ENCODE measurements at places on chromosomes 11 and 22.

DNA sequence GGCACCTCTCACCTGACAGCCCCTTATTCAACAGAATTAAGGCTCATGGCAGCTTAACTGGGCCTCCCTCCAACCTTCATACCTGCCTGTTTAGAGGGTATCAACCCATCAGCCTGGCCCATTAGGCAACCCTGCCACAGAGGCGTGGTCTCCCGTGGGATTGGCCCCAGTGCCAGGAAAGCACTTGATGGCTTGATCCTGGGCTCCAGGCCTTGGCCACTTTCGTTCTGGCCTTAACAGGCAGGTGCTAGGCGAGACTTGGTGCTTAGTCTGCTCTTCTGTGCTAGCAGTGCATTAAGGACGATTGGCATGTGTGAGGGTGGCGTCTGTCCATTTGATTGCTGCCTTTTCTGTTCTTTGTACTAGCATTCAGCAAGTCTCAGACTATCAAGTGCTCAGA lies 75.2 kb downstream of the CABIN1 start:
- no peak for DNase-seq

DNA sequence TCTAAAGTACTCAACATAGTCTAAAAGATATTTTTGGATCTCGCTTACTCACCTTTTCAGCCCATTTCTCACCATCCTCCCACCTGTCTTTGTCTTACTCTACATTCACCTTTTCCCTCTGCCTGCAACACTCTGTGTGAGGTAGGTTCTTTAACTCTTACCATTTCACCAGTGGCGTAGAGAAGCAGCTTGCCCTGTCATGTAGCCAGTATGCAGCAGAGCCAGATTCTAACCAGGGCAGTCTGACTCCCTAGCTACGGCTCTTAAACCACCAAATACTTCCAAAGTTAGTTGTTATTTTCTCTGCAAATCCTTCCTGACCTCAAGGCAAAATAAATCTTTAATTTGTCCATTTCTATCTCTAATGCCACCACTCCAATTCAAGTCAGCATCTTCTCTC lies 7.5 kb downstream of the ALG8 start:
- no peak for DNase-seq

- DNase-seq: no peak
Measured at GRCh38 chr11:2149460-2149859, 10.3 kb upstream of the IGF2 start.

GRCh38 chr11:19352072-19352770 lies 111.5 kb upstream of the E2F8 start:
- DNase-seq: no peak

GRCh38 chr22:24536089-24536488 lies 18.8 kb downstream of the GUCD1 start:
- DNase-seq: no peak

DNA sequence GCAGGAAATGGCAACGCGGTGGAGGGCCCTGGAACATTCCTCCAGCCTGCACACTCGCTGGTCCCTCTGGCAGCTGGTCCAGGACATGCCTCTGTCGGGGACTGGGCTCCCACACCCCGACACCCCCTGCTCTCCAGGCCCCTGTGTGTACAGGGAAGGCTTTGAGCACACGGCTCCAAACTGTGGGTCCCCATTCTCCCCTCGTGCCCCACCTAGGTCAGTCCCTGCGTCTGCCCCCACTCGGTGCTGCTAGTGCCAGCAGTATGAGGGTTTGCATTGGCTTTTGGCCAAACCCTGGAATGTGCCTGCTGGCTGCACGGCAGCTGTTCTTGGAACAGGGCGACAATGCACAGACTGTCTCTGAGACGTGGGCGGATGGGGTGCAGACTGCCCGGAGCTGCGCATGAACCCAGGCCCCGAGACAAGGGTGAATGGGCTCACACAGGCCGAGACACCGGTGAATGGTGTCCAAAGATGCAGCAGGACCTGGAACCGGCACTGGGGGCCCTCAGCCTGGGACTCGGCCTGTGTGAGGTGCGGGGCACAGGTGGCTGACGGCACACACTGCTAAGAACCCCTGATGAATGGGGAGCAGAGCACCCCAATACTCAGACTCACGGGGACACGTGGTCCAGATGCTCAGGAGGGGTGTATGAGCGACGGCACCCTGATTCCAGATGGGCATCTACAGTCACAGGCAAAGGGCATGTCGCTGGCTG lies 7.5 kb upstream of the SYT8 start:
- DNase-seq: no peak

GRCh38 chr11:69008737-69009440 lies 4.2 kb downstream of the MRGPRF start:
- DNase-seq: no peak

- DNase-seq: no peak
Measured at GRCh38 chr11:28461338-28461737, 353.1 kb downstream of the METTL15 start.

- no peak for DNase-seq
Measured at GRCh38 chr11:78189851-78190250, 1.1 kb downstream of the USP35 start.

DNA sequence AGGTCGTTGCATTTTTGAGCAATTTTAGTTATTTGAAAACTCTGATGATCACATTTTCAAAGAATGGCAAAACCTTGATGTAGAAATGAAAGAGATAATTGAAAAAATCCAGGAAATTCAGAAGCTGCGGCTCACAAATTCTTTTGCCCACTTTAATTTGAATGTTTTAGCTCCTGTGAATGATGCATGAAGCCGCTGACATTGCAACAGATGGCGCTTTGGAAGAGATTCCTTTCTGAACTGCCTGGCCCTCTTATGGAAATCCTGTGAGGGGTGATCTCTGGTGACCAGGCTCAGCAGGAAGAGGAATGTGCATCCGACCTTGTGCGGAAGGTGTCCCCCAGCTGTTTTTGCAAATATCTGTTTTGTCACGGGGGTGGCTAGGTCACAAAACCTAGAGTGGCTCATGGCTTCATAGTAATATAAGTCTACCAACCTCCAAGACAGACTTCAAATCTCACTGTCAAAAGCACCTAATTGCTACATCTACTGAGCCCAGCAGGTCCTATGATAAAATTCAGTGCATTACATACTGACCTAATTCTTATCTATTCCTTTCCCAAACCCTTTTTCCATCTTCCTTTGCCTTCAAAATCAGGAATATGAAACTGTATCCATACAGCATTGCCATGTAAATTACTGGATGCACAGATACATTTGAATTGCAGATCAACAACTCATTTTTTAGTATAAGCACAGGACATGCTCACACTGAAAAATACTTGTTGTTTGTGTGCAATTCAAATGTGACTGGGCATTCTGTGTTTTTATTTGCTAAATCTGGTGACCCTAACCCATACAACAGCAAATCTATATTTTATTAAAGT lies 412.7 kb downstream of the ETS1 start:
- DNase-seq: no peak

GRCh38 chr11:25910086-25910485 lies 421.8 kb upstream of the ANO3 start:
- DNase-seq: no peak

DNA sequence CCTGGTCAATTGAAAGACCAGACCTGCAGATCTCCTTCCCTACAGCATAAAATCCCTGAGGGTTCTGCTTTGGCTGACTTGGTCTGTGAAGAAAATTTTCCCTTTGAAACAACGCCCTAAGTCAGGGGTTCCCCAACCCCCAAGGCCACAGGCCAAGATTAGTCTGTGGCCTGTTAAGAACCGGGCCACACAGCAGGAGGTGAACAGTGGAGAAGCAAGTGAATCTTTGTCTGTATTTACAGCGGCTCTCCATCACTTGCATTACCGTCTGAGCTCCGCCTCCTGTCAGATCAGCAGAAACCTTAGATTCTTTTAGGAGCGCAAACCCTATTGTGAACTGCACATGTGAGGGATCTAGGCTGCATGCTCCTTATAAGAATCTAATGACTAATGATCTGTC lies 38.2 kb downstream of the CCDC83 start:
- DNase-seq: no peak

DNA sequence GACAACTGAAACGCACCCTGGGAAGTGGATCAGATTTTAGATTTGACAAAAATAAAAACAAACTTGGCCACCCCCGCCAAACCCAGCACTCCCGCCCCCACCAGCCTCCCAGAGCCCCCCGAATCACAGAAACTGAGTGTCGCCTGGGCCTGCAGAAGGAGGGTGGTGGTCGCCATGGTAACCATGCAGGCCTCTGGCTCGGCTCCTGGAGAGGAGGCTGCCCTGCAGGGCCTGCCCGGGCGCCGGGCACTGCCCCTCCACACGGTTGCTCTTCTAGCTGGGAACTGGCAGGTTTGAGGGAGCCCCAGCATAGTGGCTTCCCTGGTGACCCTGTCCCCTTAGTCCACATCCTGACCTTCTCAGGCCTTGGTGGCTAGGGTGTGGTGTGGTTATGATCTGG lies 19.3 kb downstream of the CACNA1I start:
- no peak for DNase-seq

GRCh38 chr11:99020352-99021225 lies at the start of gene CNTN5:
Gene CNTN5 (plus strand): TSS chr11:99020949.
- DNase-seq: no peak

- peak; percentile 12 for DNase-seq
Measured at GRCh38 chr22:29202212-29203192, 3.2 kb upstream of the EMID1 start.

GRCh38 chr11:95084509-95084908 lies 5.1 kb upstream of the ENDOD1 start:
- DNase-seq: peak; percentile 45

DNA sequence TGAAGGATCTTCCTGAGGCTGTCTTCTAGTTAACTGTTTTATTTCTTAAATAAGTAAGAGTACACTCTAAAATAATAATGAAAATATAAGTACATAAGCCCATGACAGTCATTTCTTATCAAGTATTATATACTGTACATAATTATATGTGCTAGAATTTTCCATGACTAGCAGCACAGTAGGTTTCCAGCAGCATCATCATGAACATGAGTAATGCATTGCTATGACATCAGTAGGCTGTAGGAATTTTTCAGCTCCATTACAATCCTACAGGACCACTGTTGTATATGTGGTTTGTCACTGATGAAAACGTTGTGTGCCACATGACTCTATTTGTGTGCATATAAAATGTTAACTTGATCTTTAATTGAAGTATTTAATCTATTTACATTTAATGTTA lies 22.0 kb downstream of the ZNF202 start:
- DNase-seq: no peak

GRCh38 chr11:792873-793272 lies 3.0 kb upstream of the CEND1 start:
- DNase-seq: no peak

- no peak for DNase-seq
Measured at GRCh38 chr22:26041931-26042330, 127.3 kb upstream of the SEZ6L start.

- DNase-seq: no peak
Measured at GRCh38 chr22:30573594-30574094, 821 bp downstream of the GAL3ST1 start.

DNA sequence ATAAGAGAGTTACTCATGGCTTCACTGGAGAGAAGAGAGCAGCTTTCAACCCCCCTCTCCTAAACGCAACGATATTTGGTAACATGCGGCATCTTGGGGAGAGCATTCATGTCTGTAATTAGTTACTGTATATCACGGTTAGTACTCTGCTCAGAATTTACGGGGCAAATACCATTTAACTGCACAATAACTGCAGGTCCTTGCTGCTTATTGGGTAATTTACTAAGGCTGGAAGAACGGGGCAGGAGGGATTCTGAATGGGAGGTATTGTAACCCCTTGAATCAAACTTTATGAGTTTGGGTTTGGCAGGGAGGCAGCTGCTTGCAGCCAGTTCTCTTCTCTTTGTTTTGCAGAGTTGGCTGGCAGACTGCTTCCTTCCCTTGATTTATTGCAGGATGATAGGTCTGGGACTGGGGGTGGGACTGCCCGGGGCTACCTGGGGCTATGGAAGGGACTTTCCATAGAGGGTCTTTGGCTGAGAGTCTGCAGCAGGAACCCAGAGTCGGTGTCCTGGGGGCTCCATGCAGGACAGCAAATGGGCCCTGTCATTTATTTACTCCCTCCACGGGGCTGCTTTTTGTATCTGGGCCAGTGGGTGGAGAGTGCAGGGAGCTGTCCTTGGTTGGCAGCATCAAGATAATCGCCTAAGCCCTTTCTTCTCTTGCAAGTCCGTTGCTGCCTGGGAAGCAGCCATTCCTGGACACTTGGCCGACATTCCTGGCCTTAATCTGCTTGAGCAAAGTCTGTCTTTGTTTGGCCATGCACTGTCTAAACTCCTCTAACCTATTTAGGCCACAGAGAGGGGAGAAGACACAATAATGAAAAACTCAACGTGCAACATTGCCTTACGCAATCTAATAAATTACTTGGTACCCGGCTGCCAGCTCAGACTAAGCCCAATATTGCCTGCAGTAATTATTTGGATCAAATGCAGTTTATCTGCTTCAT lies 188.9 kb downstream of the ST3GAL4 start:
- no peak for DNase-seq

DNA sequence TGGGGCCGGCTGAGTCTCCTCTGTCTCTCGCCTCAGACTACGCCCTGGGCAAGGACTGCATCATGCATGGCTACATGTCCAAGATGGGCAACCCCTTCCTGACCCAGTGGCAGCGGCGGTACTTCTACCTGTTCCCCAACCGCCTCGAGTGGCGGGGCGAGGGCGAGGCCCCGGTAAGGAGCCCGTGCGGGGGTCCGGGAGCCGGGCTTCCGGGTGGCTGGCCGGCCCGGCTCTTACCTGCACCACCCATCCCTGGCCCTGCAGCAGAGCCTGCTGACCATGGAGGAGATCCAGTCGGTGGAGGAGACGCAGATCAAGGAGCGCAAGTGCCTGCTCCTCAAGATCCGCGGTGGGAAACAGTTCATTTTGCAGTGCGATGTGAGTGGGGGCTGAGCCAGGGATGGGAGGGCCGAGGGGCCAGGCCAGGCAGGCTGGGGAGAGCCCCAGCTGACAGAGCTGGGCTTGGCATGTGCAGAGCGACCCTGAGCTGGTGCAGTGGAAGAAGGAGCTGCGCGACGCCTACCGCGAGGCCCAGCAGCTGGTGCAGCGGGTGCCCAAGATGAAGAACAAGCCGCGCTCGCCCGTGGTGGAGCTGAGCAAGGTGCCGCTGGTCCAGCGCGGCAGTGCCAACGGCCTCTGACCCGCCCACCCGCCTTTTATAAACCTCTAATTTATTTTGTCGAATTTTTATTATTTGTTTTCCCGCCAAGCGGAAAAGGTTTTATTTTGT lies 4.1 kb upstream of the ANKRD13D start:
- DNase-seq: no peak
